ENCODE measurements at places on chromosomes 6 and 20. TPM values are rescaled to one million over a fixed set of nuclear protein-coding genes. Genes with fewer than 3 reads are reported as not detected.

The L3MBTL3 gene
- total RNA-seq: 46.4 TPM

The MAP1LC3A gene
- 3.5 TPM for total RNA-seq

The ZSCAN23 gene
- total RNA-seq: 0.78 TPM

The KHDC1L gene
- not detected for total RNA-seq

The SCUBE3 gene
- total RNA-seq: not detected

The DNAH8 gene
- 1.1 TPM for total RNA-seq

The SERAC1 gene
- 5.8 TPM for total RNA-seq

The MTG2 gene
- total RNA-seq: 48.4 TPM

The ENPP5 gene
- 0.68 TPM for total RNA-seq

The GSTA1 gene
- not detected for total RNA-seq

The TRIM15 gene
- total RNA-seq: not detected

DNA sequence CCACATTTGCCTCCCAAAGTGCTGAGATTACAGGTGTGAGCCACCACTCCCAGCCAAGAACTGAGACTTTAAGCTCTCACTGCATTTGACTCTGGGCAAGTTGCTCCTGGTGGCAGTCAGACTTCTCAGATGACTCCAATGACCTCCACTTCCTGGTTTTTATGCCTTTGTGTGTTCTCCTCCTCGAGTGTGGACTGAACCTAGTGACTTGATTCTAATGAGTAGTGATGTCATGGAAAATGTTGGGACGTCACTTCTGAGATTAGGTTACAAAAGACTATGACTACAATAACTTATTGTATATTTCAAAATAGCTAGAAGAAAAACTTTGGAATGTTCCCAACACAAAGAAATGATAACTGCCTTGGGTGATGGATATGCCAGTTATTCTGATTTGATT, 12.0 kb downstream of the SPINT3 start:
- DNase-seq: no peak

DNA sequence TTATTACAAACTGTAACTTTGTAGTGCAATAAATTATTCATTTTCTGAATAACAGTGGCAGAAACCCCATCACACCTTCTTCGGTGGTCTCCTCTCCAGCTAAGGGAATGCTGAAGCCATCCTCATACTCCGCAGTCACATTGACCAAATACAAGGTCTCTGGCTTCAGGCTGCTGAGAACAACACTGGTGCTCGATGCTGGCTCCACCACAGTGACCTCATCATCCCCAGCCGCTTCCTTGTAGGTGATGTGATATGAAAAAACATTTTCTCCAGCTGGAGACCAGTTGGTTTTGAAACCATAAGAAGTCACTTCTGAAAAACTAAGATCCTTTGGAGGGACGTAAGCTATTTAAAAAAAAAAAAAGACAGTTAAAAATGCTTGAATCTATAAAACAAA, 25.0 kb downstream of the COL12A1 start:
- no peak for DNase-seq

DNA sequence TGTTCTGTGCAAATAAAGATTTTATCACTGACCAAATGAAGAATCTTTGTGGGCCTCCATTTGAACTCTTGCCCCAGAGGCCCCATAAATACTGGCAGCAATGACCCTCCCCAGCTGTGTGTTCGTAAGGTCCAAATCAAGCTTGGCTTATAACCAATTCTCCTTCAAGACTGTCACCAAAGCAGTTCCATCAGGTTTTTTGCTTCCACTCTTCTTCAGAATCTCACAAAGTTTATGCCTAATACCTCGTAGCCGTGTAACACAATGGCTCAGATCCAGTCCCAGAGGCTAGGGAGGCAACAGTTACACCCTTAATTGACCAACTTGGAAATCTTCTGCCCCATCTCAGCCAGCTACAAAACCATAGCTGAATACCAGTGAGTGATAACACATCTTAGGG, 120.5 kb downstream of the HIVEP2 start:
- no peak for DNase-seq

DNA sequence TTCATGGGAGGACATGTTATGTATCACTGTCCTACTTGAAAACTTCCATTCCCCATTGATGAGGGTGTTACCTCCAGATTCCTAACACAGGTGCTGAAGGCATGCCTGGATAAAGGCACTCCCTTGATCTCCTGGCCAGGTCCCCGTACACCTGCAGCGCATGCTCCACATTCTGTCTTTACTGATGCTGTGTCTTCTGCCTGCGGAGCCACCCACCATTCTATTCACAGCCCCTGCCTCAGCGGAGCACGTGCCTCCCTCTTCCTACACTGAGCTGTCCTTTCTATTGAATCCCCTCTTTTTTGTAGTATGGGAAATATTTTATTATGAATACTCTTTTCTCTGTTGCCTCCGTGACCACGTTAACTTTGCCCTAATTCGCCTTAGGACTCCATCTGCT, 25.0 kb downstream of the PTPN1 start:
- DNase-seq: no peak

DNA sequence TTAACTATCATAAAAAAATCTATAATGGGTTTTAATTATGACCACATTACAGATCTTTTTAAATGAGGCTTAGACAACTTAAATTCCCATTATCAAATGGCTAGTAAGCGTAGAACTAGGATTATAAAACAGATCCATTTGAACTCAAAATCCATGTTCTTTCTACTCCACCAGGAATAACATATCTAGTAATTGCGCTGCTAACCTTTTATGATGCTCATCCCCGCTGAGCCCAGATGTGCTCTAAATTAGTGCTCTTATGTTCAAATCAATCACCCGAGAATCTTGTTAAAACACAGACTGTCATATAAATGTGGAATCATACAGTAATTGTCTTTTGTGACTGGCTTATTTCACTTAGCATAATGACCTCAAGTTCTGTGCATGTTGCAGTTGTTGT, 903.1 kb downstream of the PHF3 start:
- no peak for DNase-seq

DNA sequence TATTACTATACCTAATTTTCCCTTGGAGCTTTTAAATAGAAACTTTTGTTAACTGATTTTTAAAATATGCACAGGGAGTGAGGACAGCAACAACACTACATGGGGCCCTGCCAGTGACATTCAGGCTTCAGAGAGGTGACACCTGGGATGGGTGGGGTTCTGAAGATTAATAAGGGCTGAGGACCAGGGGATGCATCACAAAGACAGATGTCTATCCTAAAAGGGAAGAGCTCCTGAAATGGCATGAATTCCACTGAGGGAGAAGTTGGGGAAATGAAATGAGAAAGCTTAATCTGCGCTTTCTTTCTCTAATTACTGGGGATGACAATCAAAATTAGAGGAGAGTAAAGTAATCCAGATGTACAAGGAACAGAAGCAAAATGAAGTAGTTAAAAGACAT, 162.8 kb downstream of the BTBD9 start:
- no peak for DNase-seq

- DNase-seq: peak; percentile 18
Observed at GRCh38 chr6:116229287-116229913, 24.5 kb downstream of the TSPYL4 start.

DNA sequence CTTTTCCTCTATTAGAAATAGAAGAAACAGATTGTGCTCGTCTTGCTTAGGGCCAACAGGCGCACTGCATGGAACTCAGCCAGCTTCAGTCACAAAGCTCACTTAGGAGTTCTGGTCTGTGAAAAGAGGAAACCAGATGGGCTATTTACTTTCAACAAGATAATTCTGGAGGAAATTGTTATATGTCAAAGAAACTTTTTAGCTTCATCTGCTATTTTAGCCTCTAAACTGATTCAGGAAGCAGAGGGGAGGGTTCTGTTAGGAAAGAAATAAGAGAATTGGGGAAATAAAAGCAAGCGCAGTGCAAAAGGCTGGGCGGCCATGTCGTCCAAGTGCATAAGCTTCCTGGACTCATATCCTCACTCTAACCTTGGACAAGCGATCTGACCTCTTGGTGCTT, 21.3 kb downstream of the PRKN start:
- DNase-seq: no peak

DNA sequence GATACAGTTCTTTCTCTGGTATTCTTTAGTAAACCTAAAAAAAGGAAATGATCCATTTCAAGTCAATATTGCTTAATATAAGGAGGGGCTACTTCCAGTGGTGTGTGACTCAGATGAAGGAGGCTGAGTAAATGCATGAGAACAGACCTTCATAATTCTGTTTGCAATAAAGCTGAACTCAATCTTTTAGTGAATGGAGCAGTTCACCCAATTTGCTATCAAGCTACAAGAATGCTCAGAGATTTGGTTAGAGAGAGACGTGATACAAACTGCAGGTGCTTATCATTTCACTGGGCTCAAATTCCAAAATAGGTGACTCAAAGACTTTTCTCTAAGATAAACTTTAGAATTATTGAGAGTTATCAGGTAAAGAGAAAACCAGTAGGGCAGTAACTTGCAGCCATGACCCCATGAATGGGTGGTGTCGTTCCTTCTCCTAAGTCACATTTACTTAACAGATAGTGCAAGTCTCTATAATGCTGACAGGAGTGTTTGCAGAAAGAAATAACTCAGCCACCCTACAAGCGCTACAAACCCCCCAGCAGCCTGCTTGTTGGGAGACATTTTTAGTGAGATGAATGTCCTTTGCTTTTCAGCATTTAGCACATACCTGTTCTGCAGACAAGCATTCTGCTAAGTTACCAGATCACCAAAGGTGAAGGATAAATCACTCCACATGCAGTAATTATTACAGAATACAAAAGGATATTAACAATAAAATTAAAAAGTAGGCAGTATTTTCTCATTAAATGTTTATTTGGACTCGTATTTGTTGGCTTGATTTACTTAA, 16.4 kb upstream of the BLOC1S5 start:
- no peak for DNase-seq

DNA sequence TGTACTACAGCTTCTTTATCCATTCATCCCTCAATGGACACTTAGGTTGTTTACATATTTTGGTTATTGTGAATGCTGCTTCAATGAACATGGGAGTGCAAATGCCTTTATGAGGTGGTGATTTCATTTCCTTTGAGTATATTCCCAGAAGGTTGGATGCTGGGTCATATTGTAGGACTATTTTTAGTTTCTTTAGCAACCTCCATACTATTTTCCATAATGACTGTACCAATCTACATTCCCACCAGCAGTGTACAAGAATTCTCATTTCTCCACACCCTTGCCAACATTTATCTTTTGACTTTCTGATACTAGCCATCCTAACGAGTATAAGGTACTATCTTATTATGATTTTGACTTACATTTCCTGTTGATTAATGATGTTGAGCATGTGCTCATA, 269.0 kb downstream of the C6orf118 start:
- no peak for DNase-seq

- DNase-seq: no peak
Observed at GRCh38 chr6:68473433-68474210, 161.5 kb upstream of the ADGRB3 start.

- no peak for DNase-seq
Observed at GRCh38 chr20:31862506-31862905, 7.8 kb downstream of the DUSP15 start.

DNA sequence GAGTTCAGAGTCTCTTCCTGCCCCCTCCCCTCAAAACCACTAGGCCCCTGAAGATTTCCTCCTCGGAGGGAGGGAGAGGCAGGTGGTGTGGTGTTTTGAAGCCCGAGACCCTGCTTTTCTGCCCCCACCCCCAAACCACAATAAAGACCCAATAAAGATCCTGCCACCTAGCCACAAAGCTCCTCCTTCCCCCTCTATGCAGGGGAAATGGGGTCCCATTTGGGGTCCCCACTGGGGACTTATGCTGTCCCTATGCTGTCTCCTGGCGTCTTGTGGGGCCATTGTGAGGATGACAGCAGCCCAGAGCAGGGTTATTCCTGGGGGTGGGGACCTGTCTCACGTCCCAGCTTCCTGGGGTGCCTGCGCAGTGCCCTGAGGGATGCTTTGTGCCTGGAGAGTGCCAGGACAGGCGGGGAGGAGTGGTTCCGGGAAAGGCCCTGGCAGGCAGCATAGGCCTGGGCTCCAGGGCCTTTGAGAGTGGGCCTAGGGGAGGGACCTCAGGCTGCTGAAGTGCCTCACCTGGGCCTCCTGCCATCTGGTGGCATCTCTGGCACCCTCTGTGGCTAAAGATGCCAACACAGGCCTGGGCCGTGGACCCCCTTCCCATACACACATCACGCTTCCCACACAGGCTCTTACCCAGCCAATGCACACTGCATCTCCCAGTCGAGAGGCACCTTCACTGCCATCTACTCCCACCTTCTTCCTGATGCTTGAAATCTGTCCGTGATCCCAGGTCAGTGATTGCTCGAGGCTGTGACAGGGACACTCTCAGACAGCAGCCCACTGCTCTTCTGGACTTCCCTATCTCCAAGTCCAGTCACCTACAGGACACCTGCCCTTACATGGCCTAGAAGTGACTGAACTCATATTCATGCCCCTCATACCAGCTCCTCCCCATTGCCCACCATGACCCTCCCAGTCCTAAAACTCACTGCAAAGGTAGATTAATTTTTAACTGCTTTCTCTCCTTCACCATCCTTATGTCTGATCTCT, 7.9 kb upstream of the ARMC12 start:
- peak; percentile 62 for DNase-seq
